ENCODE measurements at places on chromosomes 2 and 18. TPM values are rescaled to one million over a fixed set of nuclear protein-coding genes. Genes with fewer than 3 reads are reported as not detected.

Gene CTAGE1
- not detected for total RNA-seq

GRCh38 chr2:158724803-158725381 lies 70.2 kb upstream of the DAPL1 start:
- H3K27ac ChIP-seq, result no peak overlapping the region
- no peaks in the 10 kb centered on the region for H3K27me3 ChIP-seq
- DNase-seq, result no peak
- H3K36me3 ChIP-seq, result no peaks in the 10 kb centered on the region

Gene SLC14A1
- total RNA-seq, result 6.0 TPM

DNA sequence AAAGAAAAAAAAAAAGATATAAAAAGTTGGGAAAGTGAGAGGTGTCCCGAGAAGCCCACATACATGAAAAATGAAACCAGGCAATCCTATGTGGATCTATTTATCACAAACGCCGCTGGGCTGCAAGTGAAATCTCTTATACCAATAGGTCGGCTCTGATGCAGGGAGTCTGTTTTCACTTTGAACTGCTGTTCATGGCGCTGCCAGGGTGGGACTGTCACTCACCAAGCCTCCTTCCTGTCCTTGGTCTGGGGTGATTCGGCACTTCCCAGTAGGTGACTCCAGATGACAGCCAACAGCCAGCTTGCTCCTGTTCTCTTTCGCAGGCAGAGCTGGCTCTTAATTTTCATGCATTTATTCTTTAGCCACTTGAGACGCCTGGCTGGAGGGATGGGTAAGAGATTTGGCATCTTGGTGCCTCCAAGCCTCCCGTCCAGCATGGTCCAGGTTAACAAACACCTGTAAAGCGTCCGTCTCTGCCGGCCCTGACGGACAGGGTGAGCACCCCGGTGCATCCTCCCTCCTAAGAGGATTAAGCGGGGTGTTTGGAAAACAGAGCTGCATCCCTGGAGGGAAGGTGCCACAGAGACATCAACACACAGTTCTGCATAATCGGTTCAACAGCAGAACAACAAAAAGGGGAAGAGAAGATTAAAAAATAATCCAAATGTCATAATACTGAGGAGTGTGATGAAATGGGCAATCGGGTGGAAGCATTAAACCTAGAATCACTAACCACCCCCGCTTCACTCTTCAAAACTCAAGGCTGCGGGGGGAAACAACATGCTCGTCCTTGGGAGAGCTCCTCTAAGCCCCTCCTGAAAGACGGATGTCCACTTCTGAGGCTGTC lies 58.7 kb downstream of the STEAP3 start:
- no peak overlapping the region for H3K4me3 ChIP-seq
- H3K4me1 ChIP-seq, result no peaks in the 10 kb centered on the region
- H3K27me3 ChIP-seq, result no peaks in the 10 kb centered on the region
- H3K27ac ChIP-seq, result no peak overlapping the region
- no peak for DNase-seq

All from activated T-helper 2 cell treated with anti-CD3 and anti-CD28 coated beads, Interferon-gamma antibody, Interleukin-2, Interleukin-4, amounts not matched to agents 10 μg/mL and 5 μg/mL and 100 μg/mL, durations not matched to agents 14 hours and 24 hours and 36 hours (primary cell).